ENCODE measurements at places on chromosomes 2 and 18.
A peak's percentile ranks its signal among the peaks of the same experiment; 100 is the strongest.

GRCh38 chr18:10453806-10454680 lies at the start of gene APCDD1:
Gene APCDD1, plus strand, starts transcription at chr18:10454635. Its CDS starts 347 bp downstream, at chr18:10454982.
- DNase-seq: peak; percentile 24

DNA sequence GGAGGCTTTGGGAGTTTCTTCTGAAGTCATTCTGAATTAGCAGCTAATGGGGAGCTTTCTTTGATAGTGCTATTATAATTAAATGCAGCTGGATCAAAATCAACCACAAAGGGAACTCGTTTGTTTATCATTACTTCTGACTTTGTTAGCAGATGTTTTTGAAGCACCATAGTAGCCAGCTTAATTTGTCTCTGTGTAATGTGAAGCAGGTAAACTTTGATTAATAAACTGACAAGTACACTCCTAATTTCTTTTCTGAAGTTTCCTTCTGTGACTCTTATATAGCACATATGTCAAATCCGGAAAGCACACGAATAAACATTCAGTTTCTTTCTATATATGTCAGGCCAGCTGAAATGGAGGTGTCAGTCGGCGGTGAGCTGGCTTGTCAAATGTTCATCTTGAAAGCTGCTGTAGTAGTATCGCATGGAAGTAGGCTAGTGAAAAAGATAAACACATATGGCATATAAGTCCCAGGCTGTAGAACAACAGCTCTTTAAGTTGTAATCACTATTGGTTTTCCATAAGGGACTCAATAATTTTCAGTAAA lies 451.9 kb upstream of the ZEB2 start:
- no peak for DNase-seq

DNA sequence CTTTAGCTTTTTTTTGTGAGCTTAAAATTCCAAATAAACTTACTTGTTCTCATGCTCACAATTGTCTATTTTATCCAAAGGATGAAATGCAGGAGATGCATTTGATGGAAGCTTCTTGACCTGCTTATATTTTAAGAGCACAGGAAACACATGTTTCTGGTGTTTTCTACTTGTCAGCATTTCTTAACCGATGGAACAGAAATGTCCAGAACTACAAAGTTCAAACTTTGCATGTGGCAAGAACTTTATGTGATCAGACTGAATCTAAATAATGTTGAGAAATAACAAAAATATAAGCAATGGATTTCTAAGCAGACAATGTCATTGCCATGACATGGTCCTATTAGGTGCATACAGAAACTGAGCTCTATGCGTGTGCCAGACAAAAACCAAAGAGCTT lies 9.9 kb upstream of the CTLA4 start:
- DNase-seq: no peak

DNA sequence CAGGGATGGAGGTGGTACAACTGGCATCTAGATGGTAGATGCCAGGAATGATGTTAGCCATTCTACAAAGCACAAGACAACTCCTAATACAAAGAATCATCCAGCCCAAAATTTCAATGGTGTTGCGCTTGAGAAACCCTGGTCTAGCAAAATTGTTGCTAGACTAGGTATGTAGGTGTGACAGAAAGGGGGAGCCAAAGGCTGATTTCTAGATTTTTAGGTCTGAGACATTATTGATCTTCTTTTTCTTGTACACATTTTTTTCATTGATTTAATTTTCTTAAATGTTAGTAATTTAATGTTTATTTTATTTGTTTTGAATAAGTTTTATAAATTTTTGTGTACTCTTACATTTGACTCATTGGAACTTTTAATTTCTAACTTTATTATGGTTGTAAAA lies 216.4 kb downstream of the FSIP2 start:
- no peak for DNase-seq

DNA sequence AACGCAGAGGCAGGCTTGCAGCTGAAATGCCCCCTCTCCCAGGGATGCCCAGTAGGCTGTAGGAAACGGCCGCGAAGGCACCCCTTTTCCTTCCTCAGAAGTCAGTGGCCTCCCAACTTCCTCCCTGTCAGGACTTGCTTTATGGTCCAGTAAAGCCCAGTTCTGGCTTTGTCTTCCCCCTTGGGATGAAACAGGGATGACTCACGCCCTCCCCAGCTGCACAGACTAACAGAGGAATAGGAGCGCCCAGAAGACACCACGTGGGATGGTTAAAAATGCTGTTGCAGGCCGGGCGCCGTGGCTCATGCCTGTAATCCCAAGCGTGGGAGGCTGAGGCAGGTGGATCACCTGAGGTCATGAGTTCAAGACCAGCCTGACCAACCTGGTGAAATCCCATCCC lies 6.9 kb downstream of the CREG2 start:
- peak; percentile 90 for DNase-seq

DNA sequence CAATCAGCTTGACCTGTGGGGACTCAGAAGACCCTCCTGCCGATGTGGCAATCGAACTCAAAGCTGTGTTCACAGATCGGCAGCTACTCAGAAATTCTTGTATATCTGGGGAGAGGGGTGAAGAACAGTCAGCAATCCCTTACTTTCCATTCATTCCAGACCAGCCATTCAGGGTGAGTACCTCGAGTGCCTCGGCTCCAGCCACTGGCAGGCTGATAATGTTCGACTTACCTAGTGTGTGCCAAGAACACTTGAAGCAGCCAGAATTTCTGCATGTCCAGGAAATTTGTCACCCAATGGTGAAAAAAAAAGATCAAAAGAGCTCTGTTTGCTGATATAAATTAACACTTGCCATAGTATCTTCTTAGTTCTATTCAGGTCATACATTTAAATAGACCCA lies 2.3 kb downstream of the LGALSL start:
- DNase-seq: no peak

- no peak for DNase-seq
Measured at GRCh38 chr2:12048550-12048949, 302.1 kb downstream of the LPIN1 start.

Measured in LHCN-M2 (cell line).